ENCODE measurements at places on chromosomes 6 and 20.

- DNase-seq = no peak
Measured at GRCh38 chr6:112865131-112865530, 518.0 kb downstream of the RFPL4B start.

- DNase-seq = no peak
Measured at GRCh38 chr20:3550837-3551236, 80.0 kb downstream of the ATRN start.

DNA sequence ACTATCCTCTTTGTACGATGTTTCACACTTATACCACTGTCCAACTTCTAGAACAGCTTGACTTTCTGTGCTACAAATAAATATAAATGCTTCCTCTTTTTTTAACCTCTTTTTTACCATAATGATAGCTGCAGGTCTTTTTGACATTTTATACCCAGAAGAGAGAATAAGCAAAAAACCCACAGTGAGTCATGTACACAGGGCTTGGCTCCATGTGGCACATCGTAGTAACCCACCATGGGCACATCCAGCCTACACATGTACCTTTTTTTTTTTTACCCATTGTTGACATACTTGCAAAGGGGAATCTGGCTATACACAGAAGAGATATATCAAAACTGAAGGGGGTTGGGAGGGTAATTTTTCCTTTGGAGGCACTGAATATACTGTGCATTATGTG, 59.5 kb upstream of the RSPO3 start:
- no peak for DNase-seq

GRCh38 chr6:41858703-41859102, 36.5 kb downstream of the USP49 start:
- no peak for DNase-seq
